ENCODE measurements at places on chromosomes 16 and 17.

DNA sequence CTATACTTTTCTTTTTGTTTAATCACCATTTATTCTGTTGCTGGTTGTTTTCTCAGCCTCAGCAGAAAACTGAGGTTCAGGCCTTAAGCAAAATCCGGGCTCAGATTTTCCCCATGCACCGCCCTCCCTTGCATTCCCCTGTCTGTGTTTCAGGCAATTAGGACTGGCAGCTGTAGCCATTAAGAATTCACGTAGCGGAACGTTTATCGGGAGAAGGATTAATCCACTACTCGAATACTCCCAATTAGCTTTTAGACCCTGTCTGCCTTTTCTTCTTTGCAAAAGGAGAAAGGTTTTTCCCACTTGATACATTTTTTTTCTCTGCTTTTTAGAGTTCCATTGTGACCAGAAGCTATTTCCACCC is 173.1 kb downstream of the RPTOR start:
- DNase-seq, result no peak

DNA sequence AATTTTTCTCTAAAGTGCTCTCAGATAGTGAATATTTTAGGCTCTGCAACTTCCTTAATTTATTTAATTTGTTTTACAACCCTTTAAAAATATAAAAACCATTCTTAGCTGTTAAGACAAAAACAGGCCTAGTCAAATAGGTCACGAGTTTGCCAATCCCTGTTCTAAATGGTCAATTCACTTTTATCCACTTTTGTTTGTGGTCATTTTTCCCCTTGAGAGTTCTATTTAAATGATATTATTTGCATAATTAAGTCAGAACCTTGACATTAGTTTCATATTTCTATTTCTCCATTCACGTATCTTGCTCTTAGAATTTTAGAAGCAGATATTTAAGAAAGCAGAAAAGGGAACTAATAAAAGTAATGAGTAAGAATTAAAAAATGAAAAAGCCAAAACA is 4.0 kb downstream of the AMFR start:
- no peak for DNase-seq

DNA sequence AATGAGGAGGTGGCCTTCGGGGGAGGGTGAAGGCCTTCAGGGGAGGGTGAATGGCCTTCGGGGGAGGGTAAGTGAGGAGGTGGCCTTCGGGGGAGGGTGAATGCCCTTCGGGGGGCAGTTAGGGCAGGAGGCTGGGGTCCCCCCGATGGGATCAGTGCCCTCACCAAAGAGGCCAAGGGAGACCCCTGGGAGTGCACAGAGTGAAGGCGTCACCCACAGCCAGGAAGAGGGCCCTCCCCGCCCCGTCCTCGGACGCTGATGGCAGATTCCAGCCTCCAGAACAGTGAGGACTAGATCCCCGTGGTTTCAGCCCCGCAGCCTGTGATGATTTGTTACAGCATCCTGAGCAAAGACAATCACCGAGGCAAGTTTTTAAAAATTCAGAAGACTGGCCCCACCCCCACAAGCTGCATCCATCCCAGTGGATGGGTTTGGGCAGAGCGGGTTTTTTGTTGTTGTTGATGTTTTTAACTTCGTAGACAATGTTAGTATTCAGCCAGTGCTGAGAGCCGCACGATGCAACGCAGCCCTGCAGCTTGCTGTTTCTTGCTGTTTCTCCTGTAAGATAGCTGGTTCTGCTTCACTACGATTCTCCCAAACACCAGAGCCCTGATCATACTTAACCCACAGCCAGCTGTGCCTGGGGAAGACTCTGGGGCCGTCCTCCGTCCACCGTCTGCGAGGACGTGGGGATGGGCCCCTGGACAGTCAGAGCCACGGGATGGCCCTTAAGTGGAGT is 40.7 kb upstream of the CBFA2T3 start:
- DNase-seq, result no peak

DNA sequence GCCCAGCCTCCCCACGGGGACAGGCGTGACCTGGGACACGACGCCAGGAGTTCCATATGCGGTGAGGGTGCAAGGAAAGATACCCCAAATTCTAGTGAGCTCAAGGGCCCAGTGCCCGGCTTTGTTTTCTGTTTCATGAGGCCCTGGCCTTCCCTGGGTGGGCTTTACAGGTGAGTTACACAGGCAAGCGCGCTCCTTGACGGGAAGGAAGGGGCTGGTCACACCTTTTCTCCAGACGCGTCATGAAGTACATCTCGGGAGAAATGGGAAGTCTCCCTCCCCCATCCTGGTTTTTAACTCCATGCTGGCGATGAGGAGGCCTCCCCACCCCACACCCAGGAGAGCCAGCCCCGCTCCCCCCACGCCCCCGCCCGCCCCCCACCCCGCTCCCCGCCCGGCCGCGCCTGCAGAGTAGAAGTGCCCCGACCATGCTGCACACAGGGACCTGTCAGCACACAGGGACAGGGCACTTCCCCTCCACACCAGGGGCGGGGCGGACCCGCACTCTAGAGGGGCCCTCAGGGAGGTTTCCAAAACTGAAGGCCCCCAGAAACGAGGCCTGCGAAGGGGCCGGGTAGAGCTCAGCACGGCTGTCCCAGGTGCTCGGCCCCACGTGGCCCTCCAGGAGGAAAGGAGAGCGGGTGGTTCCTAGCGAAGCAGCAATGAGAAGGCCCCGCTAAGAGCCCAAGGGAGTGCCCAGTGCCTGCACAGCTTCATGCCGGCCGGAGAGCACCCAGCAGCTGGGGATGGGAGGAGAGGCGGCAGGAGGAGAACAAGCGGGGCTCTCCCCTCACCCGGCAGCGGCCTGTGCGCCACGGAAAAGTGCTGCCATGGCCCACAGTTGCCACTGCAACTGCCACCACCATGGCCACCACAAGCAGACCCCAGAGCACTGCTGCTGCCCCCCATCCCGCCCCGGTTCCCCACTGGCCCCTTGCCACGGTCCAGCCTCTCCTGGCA is 7.7 kb downstream of the CYB561 start:
- no peak for DNase-seq
